ENCODE measurements at places on chromosomes 7 and 10. TPM values are rescaled to one million over a fixed set of nuclear protein-coding genes. Genes with fewer than 3 reads are reported as not detected.

Gene TMEM176A
- 61.1 TPM for total RNA-seq

GRCh38 chr7:96547371-96547811, 162.3 kb downstream of the SEM1 start:
- no peak for DNase-seq

DNA sequence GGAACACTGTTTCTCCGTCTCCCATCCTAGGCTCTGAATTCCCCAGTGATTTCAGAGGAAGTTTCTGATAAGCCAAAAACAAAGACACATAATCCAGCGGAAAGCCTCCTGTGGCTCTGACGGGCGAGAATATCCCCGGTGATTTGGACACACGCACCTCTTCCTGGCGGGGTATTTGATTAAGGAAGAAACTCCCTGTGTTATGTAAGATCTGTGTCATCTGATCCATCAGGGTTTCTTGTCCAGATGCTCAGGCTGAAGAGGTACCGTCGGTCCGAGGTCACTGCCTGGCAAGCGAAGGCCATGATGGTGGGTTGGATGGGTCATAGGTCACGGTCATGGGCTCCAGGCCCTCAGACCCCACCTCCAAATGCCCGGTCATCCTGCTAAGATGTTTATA, 39.6 kb upstream of the DNAJB6 start:
- no peak for DNase-seq

Gene CREB5
- total RNA-seq, result 3.1 TPM
